ENCODE measurements at places on chromosomes 6 and 20.

GRCh38 chr20:1083431-1084080 is 34.8 kb upstream of the PSMF1 start:
- DNase-seq = no peak

DNA sequence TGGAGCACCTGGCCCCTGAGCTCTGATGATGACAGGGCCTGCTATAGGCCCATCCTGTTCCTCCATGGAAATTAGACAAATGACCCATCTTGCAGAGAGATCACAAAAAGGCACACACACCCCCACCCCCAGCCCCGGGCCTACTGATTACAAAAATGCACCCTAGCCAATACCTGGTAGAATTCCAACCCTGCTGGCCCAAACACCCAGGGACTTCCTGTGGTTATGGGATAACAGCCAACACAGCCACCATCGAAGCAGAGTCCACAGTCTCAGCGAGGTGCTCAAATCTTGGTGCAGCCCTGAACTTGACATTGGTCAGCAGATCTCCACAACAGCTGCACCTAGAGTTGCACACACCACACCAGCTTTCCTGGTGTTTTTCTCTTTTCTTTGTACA is 17.0 kb downstream of the NCR2 start:
- DNase-seq = no peak

DNA sequence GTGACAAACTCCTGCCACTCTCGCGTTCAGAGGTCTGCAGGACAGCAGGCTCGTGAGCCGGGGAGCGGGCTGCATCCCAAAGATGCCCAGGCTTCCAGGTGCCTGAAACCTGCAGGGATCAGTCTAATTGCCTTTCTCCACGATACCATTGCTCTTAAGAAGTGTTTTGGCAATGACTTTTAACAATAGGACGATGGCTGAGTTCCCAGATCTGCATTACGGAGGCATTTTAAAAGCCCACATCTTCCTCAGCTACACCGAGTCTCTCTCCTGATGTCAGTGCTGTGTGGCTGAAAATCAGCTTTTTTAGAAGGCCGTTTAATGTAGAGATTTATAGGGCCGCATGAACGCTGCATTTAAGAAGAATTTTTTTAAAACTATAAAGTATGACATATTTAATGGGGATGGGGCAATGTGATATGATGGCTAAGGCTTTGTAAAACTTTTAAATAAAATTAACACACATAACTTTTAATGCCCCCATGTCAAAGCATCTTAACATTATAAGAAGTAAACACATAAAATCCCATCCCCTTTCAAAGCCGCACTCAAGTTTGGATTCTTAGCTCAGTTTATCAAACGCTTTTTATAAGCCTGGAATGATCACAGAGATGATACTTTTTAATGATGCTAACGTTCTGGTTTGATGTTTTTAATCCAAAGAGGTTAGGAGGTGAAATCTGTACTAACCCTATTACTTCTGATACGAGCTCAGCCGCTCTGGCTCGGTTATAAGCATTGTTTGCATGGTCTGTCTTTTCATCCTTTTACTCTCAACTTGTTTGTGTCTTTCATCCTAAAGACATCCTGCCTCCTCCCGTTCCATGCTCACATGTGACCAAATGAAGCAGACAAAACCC is 386.0 kb downstream of the SMOC2 start:
- DNase-seq = no peak

DNA sequence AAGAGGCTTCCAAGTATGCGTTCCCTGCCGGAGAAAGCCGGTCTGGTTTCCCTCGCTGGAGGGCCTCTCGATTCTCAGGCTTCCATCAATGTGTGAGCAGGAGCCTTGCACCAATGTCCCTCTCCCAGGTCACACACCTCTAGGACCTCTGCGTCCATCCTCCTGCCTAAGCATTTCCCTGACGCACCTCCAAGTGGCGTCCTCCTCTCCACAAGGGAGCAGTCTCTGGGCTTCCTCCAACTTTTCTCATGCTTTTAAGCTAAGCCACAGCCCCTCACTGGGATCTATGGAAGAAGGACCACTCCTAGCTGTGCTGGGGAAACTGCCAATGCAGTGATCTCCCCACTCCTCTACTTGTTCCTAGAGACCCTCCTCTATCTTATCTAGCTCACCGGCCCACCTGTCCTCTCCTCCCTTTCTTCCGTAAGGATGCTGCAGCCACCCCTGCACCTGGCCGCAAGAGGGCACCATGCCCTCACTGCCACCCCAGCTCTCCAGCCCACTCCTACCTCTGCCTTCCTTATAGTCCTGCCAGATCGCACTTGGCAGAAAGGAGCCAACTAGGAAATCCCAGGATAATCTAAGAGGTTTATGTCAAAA is 258.7 kb downstream of the LRFN2 start:
- DNase-seq = no peak

DNA sequence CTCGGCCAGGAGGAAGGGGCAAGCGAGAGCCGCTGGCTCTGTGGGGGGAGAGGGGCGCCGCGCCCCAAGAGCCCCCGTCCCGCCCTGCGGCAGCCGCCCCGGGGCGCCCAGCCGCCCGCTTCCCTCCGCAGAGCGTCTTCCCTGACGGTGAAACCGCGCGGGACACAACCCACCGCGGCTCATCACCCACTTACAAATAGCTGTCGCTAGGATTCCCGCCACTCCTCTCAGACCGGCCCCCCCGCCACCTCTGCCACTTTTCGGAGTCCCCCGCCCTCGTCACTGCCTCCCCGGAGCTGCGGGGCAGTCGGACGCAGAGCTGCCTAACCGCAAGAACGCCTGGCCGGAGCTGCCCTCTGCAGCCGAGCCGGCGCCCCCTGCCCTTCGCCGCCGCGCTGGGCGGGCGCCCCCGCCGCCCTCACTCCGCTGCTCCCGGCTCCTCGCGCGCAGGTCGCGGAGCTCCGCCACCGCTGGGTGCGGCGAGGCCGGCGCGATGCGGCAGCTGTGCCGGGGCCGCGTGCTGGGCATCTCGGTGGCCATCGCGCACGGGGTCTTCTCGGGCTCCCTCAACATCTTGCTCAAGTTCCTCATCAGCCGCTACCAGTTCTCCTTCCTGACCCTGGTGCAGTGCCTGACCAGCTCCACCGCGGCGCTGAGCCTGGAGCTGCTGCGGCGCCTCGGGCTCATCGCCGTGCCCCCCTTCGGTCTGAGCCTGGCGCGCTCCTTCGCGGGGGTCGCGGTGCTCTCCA is at the start of gene SLC35D3:
SLC35D3 (plus strand) TSS at position 366 of the 749 bp plus-strand sequence; CDS start at position 494, 128 bp downstream.
- no peak for DNase-seq

GRCh38 chr20:19603376-19603750 is 154.7 kb upstream of the RIN2 start:
- DNase-seq = no peak

- DNase-seq = no peak
Measured at GRCh38 chr20:32511358-32512046, 73.6 kb downstream of the NOL4L start.

DNA sequence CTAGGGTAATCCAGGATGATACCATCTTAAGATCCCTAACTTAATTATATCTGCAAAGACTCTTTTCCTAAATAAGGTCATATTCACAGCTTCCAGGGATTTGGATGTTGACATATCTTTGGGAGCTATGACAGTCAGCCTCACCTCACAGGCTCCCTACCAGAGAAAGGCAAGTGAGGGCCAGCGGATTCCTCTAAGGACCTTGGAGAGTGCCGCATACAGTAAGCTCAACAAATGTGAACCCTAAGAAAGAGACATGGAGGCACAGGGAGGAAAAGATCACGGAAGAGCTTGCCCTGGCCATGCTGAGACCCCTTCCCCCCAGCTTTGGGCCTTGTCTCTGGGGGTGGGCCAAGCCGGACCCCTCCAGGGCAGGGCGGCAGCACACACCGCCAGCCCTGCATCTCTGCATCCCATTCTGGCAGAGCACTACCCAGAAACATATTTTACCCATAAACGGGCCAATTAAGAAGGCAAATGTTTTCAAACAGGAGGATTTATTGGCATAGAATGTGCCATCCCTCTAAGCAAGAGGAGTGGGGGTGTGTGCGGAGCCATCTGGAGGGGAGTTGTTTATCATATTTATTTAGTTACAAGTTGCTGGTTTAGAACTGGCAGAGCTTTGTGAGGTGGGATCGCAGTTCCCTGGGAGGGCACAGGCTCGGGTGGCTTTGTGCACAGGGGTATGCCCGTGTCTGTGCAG is 55.4 kb downstream of the CHMP4B start:
- DNase-seq = no peak

- no peak for DNase-seq
Measured at GRCh38 chr20:60565083-60565482, 606.9 kb downstream of the CDH26 start.

DNA sequence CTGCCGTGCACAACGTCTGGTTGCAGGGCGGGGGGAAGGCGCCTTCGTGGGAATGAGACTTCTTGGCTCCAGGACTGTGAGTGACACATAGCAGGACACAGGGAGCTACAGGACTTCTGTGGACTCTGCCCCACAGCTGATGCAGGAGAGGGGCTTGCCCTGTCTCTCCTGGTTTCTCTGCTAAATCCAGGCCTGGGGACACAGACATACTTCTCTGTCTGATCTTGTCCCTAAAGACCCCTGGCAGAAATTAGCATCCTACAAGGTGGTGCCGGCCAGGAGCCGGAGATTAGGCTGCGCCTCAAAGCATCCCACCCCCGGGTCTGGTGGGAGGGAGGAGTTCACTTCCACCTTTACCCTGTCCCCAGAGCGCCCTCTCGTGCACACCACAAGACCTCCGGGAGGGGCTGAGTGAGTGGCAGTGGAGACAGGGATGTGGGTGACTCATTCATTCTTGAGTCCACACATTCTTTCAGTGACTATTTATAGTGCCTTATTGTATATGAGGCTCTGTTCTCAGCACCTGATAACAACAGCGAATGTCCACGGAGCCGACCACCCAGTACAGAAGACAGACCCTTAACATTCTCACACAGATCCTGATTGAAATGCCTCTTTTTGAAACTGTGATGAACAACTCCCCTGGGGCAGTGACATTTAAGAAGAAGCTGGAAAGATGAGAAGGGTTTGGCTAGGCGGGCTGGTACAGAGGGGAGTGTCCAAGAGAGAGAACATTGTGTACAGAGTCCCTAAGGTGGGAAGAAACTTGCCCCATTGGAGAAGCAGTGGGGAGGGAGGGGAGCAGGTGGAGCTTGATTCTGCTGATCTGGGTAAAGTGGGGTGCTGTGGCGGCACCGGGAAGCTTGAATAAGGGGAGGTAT is 39.0 kb downstream of the GMPR start:
- DNase-seq = peak; percentile 68

GRCh38 chr6:142329486-142330113 is 27.8 kb downstream of the ADGRG6 start:
- no peak for DNase-seq

GRCh38 chr6:80548532-80548931 is 442.1 kb downstream of the BCKDHB start:
- DNase-seq = no peak

DNA sequence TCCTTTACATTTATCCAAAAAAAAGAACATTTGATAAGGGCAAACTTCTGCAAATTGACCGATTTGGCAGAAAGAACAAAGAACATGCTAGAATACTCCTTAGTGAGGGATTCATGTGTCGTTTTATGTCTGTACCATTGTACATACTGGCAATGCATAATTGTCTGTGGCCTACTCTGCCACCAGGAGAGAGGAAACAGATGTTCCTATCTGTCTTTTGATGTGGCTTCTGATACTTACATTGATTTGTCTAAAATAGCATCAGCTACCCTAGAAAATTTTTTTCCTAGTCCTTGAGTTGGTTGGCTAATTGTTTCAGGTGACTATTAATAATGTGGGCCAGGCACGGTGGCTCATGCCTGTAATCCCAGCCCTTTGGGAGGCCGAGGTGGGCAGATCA is 654.1 kb downstream of the KIF16B start:
- DNase-seq = no peak
